ENCODE measurements at places on chromosomes 2 and 18.

DNA sequence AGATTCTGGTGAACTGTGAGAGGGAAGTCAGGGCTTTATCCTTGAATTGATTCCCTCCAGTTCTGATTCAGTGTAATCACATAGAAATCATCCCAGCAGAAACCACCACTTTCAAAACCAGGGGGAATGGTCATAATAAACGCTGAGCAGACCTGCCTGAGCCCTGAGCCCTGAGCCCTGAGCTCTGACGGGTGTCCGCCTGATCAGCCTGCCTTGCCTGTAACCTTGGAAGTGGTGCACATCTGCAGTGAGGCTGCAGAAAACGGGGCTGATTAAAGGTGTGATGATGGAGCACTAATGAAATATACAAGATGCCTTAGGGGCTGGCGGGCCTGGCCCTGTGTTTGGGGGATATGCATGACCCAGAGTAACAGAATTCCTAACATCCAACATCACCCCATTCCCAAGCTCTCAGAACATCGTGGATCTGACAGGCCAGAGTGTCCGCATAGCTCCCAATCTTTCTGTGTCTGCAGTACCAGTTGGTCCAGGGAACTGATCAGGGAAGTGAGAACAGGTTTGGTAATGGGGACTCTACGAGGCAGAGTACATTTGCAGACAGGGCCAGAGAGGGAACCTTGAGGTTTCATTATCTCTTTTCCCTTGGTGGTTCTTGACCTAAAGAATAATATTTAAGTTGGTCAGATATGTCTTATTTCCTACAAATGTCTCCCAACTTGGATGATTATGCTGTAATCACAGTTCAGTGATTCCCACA is 37.8 kb downstream of the KCTD18 start:
- H3K4me3 ChIP-seq: peak overlapping the region; percentile 59
- H3K27ac ChIP-seq: no peak overlapping the region
- no peak for DNase-seq
- H3K36me3 ChIP-seq: peaks cover 65% of the 10 kb centered on the region
- H3K27me3 ChIP-seq: no peaks in the 10 kb centered on the region

DNA sequence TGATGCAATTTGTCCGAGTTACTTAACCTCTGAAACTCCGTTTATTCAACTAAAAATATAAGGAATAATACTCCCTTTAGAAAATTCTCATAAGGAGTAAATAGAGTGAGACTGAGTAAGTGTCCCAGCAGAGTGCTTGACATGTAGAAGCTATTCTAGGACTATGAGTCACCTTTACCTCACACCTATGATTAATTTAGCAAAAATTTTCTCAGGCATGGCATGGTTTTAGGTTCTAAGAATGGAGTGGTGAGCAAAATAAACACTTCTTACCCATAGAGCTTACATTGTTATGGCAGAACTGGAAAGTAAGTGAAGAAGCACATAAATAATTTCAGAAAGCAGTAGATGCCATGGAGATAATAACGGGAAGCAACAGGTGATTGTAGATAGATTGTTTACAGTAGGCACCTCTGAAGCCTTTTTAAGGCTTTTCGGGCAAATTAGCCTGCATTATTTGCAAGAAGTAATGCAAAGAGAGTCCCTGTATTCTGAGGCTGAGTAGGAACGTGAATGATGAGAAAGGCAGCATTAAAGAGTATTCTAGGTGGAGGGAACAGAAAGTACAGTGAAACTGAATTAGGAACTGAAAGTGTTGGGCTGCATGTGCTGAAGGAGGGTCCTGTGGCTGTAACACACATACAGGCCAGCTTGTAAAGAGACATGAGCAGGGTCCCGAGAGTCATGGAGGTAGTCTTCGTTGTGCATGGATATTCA is 209.2 kb downstream of the ZNF407 start:
- H3K27me3 ChIP-seq: peaks cover 1% of the 10 kb centered on the region
- no peak overlapping the region for H3K4me3 ChIP-seq
- H3K36me3 ChIP-seq: no peaks in the 10 kb centered on the region
- DNase-seq: no peak

DNA sequence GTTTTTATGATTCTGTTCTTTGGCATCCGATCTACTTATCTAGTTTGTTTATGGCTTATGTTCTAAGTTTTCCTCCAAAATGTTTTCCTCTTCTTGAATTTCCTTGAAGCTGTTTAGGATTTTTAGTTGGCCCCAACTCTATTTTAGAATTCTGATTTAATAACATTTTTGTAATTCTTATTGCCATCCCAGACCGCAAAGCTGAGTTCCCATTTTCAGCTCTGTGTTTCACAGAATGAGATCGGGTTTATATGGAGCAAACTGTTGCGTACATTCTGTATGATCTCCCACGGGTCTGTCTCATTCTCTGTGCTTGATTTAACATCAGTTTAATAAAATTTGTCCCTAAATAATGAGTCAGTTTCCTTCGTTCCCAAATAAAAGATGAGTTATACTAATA is 59.3 kb downstream of the DPP4 start:
- H3K36me3 ChIP-seq: no peaks in the 10 kb centered on the region
- no peak overlapping the region for H3K4me3 ChIP-seq
- H3K27ac ChIP-seq: no peak overlapping the region
- DNase-seq: no peak
- H3K27me3 ChIP-seq: peaks cover 3% of the 10 kb centered on the region

GRCh38 chr18:77031662-77032061 is 100.9 kb downstream of the MBP start:
- H3K4me1 ChIP-seq: no peaks in the 10 kb centered on the region
- H3K27ac ChIP-seq: no peak overlapping the region
- DNase-seq: no peak

DNA sequence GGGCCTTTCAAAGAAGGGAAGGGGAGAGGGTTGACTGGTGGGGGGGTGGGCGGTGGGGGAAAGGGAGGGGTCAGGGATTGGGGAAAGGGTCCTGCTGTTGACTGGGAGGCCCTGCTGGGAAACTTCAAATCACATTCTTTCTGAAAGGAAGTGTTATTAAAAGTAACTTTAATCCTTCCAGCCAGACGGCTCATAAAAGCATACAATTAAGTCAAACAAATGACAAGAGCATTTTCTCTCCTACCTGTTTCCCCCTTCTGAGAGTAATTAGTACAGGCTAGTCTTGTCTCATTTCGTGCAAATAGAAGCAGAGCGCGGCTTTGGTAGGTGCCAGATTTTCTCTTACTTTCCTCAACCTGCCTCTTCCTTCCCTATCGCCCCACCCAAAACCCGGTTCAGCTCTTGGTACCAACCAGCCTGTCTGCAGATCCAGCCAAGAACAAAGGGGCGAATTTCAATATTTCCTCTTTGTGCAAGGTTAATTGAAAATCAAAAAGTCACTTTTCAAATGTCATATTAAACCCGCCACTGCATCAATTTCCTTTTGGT is 2112.6 kb upstream of the PIK3C3 start:
- no peaks in the 10 kb centered on the region for H3K36me3 ChIP-seq
- H3K4me3 ChIP-seq: peak overlapping the region; percentile 60
- H3K27me3 ChIP-seq: peaks cover 5% of the 10 kb centered on the region
- no peak for DNase-seq

DNA sequence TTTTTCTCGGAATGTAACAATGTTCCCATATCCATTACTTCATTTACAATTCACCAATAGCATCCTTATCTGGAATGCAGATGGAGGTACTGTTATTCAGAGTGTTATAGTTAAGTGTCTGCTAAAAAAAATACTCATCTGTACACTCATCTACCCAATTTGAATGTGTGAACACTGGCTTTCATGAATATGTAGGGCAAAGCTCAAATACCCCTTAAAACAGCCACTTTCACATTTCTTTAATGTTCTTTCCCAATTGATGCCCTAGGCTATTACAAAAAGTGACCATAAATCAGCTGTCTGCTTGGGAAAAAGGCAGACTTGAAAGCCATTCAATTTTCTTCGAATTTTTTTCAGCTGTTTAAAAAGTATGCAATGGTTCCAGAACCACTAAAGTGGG is 796.3 kb upstream of the FSHR start:
- H3K27ac ChIP-seq: no peak overlapping the region
- no peaks in the 10 kb centered on the region for H3K27me3 ChIP-seq
- DNase-seq: no peak
- peaks cover 5% of the 10 kb centered on the region for H3K4me1 ChIP-seq

- H3K27me3 ChIP-seq: no peaks in the 10 kb centered on the region
- no peak overlapping the region for H3K4me3 ChIP-seq
- DNase-seq: no peak
- peaks cover 9% of the 10 kb centered on the region for H3K4me1 ChIP-seq
- H3K36me3 ChIP-seq: no peaks in the 10 kb centered on the region
Measured at GRCh38 chr18:4637876-4638275, 182.8 kb upstream of the DLGAP1 start.

DNA sequence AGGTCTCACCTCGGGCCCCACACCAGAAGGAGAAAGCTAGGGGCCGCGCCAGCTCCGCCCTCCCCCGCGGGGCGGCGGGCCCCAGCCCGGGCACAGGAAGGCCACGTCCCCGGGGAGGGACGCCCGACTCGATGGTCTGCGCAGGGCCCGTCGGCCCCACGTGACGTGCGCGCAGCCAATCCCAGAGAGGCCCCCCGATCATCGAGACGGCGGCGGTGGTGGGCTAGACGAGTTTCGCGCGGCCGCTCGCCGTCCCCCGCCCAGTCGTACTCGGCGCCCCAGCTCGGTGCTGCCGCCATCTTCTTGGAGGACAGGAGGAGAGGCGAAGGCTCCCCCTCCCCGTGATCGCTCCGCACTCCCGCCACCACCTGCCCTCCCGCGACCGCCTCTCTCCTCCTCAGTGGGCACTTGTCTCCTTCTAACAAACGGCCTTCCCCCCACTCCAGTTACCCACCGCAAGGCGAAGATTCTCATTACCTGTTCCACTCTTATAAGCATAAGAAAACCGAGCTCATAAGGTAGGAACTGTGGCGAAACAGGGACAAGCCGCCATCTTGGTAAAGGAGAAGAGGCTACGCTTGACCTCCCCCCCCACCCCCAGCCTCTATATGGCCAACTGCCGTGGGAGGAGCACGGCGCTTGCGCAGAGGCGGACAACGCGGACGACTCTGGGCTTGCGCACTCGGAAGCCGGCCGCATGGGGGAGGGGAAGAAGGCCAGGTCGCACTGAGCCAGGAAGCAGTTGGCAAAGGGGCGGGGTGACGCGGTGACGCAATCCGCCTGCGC is at the start of gene HDLBP:
HDLBP (minus strand) TSS at position 580 of the 786 bp plus-strand sequence. CDS start 48,803 bp downstream, outside the sequence.
- peak; percentile 100 for DNase-seq
- peaks cover 6% of the 10 kb centered on the region for H3K36me3 ChIP-seq
- H3K27ac ChIP-seq: peak within 1 kb of the TSS; percentile 98
- peaks cover 8% of the 10 kb centered on the region for H3K27me3 ChIP-seq
- H3K4me3 ChIP-seq: peak within 1 kb of the TSS; percentile 100

DNA sequence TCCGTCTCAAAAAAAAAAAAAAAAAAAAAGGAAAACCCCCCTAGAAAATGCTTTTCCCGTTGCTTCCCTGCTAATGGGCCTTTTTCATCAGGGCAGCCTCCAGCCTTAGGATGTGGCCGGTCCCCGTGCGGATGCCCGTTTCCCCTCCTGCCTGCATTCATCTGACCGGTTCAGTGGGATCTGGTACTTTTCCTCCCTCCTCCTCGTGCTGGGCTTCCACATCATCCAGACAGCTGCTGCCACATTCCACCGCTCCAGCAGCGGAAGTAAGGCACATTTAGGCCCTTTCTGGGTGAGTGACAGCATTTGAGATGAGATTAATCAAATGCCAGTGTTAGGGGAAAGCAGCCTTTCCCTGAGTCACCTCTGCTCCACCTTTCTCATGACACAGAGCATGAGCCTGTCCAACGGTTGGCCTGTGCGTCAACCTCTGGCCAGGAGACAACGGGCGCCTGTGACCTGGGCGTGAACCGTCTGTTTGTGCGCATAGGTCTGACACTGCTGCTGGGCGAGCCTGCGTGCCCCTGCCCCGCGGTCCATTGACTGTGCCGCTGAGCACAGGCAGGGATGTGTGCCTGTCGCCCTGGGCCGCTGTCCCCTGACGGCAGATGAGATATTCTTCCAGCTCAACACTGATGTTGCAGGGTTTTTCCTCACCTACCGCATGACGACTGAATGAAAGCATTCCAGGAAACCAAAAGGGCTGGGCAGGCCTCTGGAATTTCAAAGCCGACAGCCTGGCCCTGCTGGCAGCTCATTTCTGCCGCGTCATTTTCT is 174.0 kb downstream of the TGIF1 start:
- DNase-seq: peak; percentile 57
- H3K36me3 ChIP-seq: no peaks in the 10 kb centered on the region

GRCh38 chr2:64655873-64656272 is 2.2 kb upstream of the SERTAD2 start:
- H3K36me3 ChIP-seq: no peaks in the 10 kb centered on the region
- H3K4me3 ChIP-seq: no peak overlapping the region
- DNase-seq: no peak
- no peak overlapping the region for H3K27ac ChIP-seq

DNA sequence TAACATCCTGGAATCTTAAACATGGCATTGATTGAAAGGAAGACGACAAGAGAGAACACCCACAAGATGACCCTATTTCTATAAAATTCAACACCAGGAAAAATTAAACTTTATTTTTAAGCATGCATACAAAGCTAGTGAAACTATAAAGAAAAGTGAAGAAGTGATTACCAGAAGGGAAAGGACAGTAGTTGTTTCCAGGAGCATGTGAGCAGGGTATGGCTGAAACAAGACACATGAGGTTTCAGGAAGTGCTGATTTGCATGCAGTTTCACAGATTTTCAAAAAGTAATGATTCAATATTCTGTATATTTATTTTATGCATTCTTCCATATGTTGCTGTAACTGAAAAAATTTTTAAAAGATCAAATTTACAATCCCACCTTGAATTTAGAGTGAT is 24.6 kb upstream of the DAW1 start:
- H3K4me1 ChIP-seq: no peaks in the 10 kb centered on the region
- H3K4me3 ChIP-seq: no peak overlapping the region
- H3K27me3 ChIP-seq: no peaks in the 10 kb centered on the region
- DNase-seq: no peak
- no peaks in the 10 kb centered on the region for H3K36me3 ChIP-seq
- H3K27ac ChIP-seq: no peak overlapping the region

DNA sequence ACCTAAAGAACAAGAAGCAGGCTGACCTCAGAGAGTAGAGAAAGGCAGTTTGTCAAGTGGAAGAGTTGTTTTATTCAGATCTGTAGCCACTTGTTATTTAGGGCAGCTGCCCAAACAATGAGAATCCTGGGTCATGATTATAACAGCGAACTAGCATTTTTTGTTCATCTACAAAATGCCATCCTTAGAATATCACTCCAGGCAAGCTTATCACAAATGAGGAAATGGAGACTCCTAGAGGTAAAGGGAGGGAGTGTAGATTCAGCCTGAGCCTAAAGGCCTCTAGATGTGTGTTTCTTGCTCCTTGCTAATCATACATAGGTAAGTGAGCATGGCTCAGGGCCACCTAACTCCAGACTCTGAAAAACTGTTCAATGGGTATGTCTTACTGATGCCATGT is 126.1 kb downstream of the HNMT start:
- no peak overlapping the region for H3K27ac ChIP-seq
- H3K4me1 ChIP-seq: no peaks in the 10 kb centered on the region
- peak; percentile 29 for DNase-seq
- no peak overlapping the region for H3K4me3 ChIP-seq

Data from endothelial cell (in vitro differentiated cells).